Activated naive CD8-positive, alpha-beta T cell treated with anti-CD3 and anti-CD28 coated beads for 36 hours (primary cell): ENCODE measurements at places on chromosomes 6 and 20. TPM values are rescaled to one million over a fixed set of nuclear protein-coding genes. Genes with fewer than 3 reads are reported as not detected.
A peak's percentile ranks its signal among the peaks of the same experiment; 100 is the strongest.

Gene MYCT1
- total RNA-seq, result not detected

Gene FYN
- total RNA-seq, result 395 TPM

Gene PAK5
- not detected for total RNA-seq

Gene C20orf141
- not detected for total RNA-seq

GRCh38 chr6:7633361-7633760, 43.4 kb downstream of the SNRNP48 start:
- H3K27me3 ChIP-seq, result peaks cover 17% of the 10 kb centered on the region
- DNase-seq, result no peak
- H3K36me3 ChIP-seq, result no peaks in the 10 kb centered on the region
- H3K4me3 ChIP-seq, result no peak overlapping the region
- no peaks in the 10 kb centered on the region for H3K4me1 ChIP-seq

- H3K27ac ChIP-seq, result no peak overlapping the region
- H3K27me3 ChIP-seq, result peaks cover 57% of the 10 kb centered on the region
- peaks cover 3% of the 10 kb centered on the region for H3K4me1 ChIP-seq
- peak overlapping the region; percentile 76 for H3K4me3 ChIP-seq
- no peaks in the 10 kb centered on the region for H3K36me3 ChIP-seq
Measured at GRCh38 chr6:40586369-40587201, 579 bp downstream of the LRFN2 start.

DNA sequence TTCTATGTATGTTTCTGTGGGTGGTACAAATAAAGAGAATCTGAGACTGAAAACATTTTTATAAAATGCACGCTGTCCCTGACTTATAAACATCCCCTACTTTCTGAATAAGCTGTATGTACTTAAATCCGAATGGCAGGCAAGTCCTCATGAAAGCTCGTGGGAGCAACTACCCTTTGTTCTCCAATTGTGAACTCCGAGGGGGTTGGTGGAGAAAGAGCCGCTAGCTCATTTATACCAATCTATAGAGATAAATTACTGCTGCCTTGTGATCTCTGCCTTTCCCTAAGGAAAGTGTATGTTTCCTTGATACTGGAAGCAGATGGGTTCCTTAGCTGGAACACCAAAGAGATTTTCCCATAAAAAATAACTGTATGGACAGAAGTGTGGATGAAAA, 84.5 kb downstream of the GJA10 start:
- no peak for DNase-seq
- peaks cover 45% of the 10 kb centered on the region for H3K4me1 ChIP-seq
- no peaks in the 10 kb centered on the region for H3K27me3 ChIP-seq
- no peak overlapping the region for H3K27ac ChIP-seq
- H3K36me3 ChIP-seq, result peaks cover 47% of the 10 kb centered on the region
- no peak overlapping the region for H3K4me3 ChIP-seq

- peaks cover 14% of the 10 kb centered on the region for H3K36me3 ChIP-seq
- H3K27me3 ChIP-seq, result no peaks in the 10 kb centered on the region
Measured at GRCh38 chr6:25369433-25370177, 90.4 kb downstream of the CARMIL1 start.

- H3K4me3 ChIP-seq, result no peak overlapping the region
- peaks cover 13% of the 10 kb centered on the region for H3K27me3 ChIP-seq
- H3K4me1 ChIP-seq, result peaks cover 2% of the 10 kb centered on the region
Measured at GRCh38 chr20:1905009-1905408, 9.8 kb downstream of the SIRPA start.

DNA sequence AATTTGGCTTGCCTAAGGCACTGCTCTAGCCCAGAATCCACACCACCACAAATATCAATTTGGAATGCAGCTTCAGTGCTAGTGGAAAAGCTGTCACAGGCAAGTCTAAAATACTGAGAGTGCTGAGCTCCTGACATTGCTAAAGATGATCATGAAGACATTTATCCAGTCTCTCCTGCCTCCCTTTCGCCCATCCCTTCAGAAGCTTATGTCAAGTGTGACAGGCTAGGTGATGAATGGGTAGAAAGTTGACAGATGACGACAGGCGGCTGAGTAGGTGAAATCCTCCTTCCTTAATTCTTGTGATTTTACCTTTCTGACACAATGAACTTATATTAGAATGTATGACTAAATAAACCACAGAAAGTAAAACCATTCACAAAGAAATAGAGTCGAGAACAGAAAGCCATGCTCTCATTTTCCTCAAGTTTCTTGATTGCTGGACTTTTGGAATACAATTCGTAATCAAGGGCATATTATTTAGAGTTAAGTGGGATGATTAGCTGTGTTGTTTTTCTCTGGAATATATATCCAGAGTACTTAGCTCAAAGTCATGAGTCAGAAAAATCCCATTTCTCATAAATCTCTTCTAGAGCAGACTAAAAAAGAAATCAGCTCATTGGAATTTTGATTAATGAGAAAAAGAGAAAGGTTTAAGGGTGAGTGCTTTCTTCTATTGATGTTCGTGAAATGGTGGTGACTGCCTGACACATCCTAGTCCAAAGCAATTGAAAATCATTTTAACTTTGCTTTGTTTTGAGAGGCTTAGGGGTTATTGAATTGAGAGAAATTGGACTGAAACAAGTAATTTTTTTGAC, 1228.2 kb upstream of the CITED2 start:
- no peak overlapping the region for H3K27ac ChIP-seq
- peaks cover 13% of the 10 kb centered on the region for H3K27me3 ChIP-seq
- no peak for DNase-seq
- H3K4me1 ChIP-seq, result no peaks in the 10 kb centered on the region

DNA sequence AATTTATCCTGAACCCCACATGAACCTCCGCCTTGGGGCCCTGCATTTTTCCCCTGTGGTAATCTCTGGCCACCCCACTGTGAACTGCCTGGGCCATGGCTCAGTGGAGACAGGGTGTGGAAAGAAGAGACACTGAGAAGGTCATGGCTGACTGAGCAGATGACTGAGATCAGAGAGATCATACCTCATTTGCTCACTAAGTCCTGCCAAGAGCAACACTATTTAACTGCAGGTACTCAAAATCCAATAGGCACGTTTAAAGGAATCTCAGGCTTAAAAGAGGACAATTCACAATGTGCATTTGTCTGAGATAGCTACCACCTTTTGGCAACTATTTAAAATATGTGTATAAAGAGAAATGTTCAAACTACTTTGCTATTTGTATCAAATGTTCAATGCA, 305.0 kb downstream of the GMDS start:
- H3K4me1 ChIP-seq, result no peaks in the 10 kb centered on the region
- peaks cover 34% of the 10 kb centered on the region for H3K36me3 ChIP-seq
- H3K4me3 ChIP-seq, result no peak overlapping the region
- H3K27ac ChIP-seq, result no peak overlapping the region
- no peak for DNase-seq

DNA sequence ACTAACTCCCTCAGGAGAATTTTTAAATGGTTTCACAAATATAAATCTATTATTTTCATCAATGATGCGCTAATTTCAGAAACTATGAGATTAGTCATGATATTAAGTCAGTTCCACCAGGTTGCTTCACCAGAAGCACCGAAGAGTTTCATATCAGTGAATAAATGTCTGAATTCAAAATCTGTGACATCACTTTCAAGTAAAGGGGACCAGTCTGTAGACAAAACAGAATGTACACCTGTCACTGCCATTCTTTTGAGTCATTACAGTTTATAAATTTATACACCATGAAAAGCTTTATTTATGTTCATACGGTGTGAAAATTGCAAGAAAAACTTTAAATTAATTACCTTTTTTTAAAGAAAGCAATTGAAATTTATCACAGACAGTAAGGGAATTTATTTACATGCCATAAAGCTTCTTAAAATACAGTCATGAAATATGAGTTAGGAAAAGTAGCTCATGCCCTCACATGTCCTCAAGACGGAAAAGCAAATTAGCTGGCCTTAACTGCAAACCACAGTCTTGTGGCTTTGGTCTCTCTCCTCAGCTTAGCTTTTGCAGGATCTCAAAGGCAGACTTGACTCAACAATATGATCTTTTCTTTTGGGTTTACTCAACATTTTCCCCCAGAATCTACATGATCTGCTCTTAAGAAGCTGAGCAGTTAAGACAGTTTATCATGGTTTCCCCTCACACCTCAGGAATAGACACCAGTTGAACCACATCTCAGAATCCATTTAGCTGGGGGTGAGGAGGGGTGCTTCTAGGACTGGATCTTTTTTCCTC, 177.7 kb upstream of the MCHR2 start:
- H3K27ac ChIP-seq, result no peak overlapping the region
- no peaks in the 10 kb centered on the region for H3K27me3 ChIP-seq
- no peaks in the 10 kb centered on the region for H3K36me3 ChIP-seq
- no peak overlapping the region for H3K4me3 ChIP-seq
- H3K4me1 ChIP-seq, result no peaks in the 10 kb centered on the region

GRCh38 chr6:122360809-122361208, 38.6 kb upstream of the HSF2 start:
- no peak for DNase-seq
- peaks cover 4% of the 10 kb centered on the region for H3K4me1 ChIP-seq
- H3K36me3 ChIP-seq, result no peaks in the 10 kb centered on the region
- H3K27ac ChIP-seq, result no peak overlapping the region
- no peak overlapping the region for H3K4me3 ChIP-seq

DNA sequence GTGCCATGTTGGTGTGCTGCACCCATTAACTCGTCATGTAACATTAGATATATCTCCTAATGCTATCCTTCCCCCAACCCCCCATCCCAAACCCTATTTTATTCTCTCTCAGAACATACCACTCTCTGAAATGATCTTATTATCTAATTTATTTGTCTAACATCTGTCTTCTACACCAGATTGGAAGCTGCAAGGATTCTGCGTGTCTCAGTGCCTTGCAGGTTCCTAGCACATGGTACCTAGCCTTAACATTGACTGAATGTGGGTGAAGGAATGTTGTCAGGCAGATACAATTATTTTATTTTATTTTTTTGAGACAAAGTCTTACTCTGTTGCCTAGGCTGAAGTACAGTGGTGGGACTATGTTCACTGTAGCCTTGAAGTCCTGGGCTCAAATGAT, 124.9 kb downstream of the BCAS1 start:
- peaks cover 54% of the 10 kb centered on the region for H3K4me1 ChIP-seq
- H3K27me3 ChIP-seq, result no peaks in the 10 kb centered on the region
- no peak overlapping the region for H3K27ac ChIP-seq
- H3K36me3 ChIP-seq, result no peaks in the 10 kb centered on the region

DNA sequence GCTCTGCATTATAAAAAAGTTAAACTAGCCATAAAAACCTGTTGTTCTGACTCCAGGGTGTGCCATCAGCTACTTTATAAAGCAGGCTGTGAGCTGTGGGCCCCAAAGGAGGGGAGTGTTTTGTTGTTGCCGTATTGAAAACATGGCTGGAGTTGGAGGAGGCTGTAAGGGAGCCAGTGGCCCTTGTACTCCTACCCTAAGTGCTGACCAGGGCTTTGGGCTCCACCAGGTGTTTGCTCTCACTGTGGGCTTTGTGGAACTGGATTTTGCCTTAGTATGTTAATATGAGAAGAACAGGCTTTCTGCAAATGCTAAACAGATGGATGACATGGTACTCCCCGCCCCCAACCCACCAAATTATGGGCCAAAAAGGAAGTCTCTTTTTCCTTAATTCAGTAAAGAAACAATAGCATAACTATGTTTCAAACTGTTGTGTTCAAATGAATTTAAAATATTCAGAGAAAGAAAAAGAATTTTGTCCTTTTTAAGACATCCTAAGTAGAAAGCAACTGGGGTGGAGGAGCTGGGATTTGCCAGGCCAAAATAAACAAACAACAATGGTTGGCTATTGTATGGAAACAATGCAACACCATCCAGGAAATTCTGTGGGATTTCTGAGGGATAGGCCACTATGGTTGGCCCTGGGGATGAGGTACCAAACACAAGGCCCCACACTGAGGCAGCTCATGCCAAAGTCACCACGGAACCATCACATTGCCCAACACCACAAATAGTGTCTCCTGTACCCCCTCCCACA, 63.3 kb downstream of the PLCG1 start:
- no peaks in the 10 kb centered on the region for H3K27me3 ChIP-seq
- no peak for DNase-seq
- peaks cover 9% of the 10 kb centered on the region for H3K4me1 ChIP-seq
- no peak overlapping the region for H3K27ac ChIP-seq
- no peak overlapping the region for H3K4me3 ChIP-seq

DNA sequence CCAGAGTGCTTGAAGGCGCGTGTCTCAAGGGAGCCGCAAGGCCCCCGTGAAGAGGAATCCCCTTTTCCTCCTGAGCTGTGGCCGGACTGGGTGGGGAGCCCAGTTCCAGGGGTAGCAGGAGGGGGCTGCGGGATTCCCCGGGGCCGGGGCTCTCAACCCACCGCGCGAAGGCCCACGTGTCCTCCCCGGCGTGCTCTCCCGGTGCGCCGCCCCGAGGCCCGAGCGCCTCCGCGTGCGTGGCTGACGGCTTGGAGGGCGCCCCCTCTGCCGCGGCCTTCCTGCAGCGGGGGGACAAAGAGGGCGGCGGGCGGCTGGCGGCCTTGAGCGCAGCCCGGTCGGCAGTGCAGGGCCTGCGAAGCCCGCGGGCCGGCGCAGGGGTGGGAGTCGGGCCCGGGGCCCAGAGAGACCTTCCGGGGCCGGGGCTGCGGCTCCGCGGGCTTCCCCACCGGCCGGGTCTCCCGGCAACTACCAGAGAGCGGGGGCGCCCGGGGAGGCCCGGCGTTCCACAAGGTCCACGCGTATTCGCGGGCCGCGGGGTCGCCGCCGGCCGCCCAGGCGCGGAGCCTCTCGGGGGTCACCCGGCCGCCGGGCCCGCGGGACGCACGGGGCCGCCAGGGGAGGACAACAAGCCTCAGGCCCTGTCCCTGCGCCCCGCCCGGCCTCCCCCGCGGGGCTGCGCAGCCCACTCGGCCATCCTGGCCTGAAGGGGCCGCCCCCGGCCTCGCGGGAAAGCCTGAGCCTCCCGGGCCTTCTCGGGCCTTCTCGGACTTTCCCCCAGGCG, at the start of gene FAM217A:
Gene FAM217A, minus strand, starts transcription at position 447 of the 781 bp plus-strand sequence. CDS start 1,723 bp downstream, outside the sequence.
- no peaks in the 10 kb centered on the region for H3K4me1 ChIP-seq
- peaks cover 20% of the 10 kb centered on the region for H3K27me3 ChIP-seq
- H3K27ac ChIP-seq, result no peak within 1 kb of the TSS
- DNase-seq, result no peak
- no peak within 1 kb of the TSS for H3K4me3 ChIP-seq

- no peaks in the 10 kb centered on the region for H3K36me3 ChIP-seq
- H3K4me3 ChIP-seq, result no peak overlapping the region
- no peak for DNase-seq
- no peaks in the 10 kb centered on the region for H3K4me1 ChIP-seq
- H3K27ac ChIP-seq, result no peak overlapping the region
Measured at GRCh38 chr6:101716810-101717209, 323.3 kb downstream of the GRIK2 start.

DNA sequence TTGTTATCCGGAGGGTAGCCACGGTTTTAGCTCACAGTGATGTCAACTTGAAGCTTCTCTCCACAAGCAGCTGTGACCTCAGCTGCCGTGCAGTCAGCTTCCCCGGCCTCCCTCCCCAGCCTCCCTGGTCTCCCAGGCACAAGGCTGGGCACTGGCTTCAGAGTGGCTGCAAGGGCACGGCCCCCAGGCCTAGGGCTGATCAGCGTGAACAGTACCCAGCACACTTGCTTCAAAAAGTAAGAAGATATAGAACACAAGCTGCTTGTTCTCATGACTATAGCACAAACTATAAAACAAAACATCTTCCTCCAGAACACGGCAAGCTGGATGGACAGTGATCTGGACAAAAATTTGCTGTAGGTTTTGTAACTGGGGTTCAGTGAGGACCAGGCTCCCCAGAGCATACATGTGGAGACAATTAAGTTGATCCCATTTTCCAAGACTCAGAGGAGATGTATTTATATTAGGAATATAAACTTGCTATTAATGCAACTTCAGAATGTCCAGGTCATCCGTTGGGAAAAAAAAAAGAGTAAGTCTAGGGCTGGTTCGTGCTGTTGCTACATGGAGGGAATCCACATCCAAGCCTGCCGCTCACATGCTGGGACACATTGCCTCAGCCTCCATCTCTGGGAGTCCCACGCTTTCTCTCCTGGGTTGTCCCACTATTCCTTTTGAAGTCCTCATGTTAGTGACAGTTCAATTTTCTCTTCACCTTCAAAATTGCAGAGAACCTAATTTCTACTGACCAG, 199.4 kb upstream of the THBS2 start:
- peaks cover 6% of the 10 kb centered on the region for H3K36me3 ChIP-seq
- no peak overlapping the region for H3K27ac ChIP-seq
- no peak for DNase-seq
